ENCODE measurements at places on chromosomes 12 and 14.

DNA sequence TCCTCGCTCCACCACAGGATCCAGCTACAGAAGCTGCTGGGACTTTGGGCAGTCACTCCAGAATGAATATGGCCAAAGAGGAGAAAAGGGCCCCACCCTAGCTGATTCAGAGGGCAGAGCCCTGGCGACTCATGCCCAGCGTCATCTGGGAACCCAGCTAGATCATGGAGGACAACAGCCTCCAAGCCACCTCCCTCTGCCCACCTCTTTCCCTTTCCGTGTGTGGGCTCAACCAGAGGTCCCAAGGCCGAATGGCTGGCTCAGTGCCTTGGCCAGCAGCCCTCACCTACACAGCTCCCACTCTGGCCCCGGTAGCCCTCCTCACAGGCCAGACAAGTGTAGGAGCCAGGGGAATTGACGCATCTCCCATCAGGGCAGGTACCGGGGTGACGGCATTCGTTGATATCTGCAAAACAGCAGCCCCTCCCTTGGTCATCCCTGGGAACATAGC is 17.4 kb downstream of the ISCA2 start:
- DNase-seq: no peak

- DNase-seq: no peak
Measured at GRCh38 chr12:124786061-124786964, 77.4 kb downstream of the SCARB1 start.

- DNase-seq: peak; percentile 86
Measured at GRCh38 chr14:76767681-76768656, 6.7 kb downstream of the VASH1 start.

- peak; percentile 64 for DNase-seq
Measured at GRCh38 chr12:68483592-68484383, 126.9 kb upstream of the RAP1B start.

DNA sequence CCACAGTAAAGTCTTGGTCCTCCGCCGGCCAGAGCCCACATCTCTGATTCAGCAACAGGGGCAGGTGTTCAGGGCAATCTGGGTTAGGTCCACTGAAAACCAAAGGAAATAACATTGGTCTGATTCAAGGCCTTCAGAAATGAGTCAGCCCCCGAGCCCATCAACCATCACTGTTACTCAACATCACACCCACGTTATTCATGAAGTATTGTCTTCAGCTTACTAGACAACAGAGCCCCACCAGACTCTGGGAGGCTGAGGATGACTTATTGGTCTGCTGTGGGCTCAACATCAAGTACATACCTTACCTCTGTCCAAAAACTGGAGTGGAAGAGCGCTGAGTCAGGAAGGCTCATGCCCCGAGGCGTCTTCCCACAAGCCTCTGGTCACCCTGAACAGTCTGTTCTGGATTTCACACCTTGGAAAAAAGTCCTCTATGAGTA is 97.5 kb downstream of the ZFP36L1 start:
- peak; percentile 79 for DNase-seq

GRCh38 chr12:99053616-99054362 is 408.7 kb downstream of the APAF1 start:
- no peak for DNase-seq

DNA sequence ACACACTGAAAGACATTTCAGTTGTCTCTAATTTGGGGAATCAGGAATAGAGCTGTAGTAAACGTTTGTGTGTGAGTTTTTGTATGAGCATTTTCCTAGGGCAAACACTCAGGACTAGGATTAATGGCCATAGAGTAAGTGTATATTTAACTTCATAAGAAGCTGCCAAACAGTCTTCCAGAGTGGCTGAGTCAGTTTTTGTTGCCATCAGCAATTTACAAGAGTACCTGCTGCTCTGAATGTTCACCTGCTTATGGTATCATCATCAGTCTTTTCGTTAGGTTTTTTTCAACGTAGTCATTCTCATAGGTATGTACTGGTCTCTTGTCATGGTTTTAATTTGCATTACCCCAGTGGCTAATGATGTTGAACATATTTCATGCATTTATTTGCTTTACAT is 30.6 kb upstream of the TRHDE start:
- no peak for DNase-seq

- peak; percentile 59 for DNase-seq
Measured at GRCh38 chr12:66188584-66189485, at the start of gene IRAK3. TSS of gene IRAK3 (plus strand) at chr12:66189214. CDS start at chr12:66189300, 86 bp downstream.

- DNase-seq: no peak
Measured at GRCh38 chr14:85276979-85277228, 253.0 kb upstream of the FLRT2 start.

- peak; percentile 46 for DNase-seq
Measured at GRCh38 chr12:51269174-51270066, 795 bp downstream of the SMAGP start.

GRCh38 chr12:119544765-119545625 is 48.6 kb upstream of the TMEM233 start:
- peak; percentile 65 for DNase-seq

GRCh38 chr14:97250931-97251330 is 453.7 kb downstream of the VRK1 start:
- no peak for DNase-seq

GRCh38 chr14:78227248-78228077 is 57.3 kb downstream of the NRXN3 start:
- DNase-seq: no peak

DNA sequence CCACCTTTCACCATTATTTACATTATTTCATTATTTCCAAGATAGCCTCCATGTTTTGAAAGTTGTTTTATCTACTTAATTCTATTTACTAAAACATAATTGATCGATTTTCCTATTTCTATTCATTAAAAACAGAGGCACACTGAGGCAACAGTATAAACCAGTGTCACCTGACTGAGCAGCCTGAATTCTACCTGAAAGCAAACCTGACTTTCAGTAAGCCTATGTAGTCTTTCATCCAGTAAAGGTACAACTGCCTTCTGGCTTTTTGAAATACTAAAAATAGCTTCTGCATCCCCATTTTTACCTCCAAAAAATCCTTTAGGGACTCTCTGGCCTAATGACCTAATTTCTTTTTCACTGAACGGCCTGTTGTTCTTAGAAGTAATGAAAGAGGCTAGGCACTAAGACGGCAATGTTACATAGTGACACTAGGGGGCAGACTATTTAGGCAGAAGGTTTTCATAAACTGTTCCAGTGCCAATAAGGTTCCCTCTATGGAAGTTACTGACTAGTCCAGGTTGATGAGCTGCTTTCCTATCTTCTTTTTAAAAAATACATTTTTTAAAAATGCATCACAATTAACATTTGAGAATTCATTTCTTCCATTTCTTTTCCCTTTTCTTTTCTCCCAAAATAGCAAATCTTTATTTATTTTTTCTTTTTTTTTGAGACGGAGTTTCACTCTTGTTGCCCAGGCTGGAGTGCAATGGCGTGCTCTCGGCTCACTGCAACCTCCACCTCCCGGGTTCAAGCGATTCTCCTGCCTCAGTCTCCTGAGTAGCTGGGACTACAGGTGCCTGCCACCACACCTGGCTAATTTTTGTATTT is 17.5 kb downstream of the ANAPC5 start:
- DNase-seq: peak; percentile 67

DNA sequence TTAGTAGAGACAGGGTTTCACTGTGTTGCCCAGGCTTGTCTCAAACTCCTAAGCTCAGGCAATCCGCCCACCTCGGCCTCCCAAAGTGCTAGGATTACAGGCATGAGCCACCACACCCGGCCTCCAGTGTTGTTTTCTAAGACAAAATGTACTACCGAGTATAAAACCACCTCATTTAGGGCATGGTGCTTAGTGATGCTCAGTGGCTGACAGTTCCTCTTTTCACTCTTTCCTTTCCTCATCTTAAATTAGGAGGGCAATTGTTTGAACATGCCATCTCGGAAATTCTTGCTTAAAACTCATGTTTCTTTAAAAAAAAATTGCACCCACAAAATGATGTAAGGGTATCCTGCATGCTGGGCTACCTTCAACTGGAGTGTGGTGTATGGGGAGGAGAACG is 89.0 kb downstream of the RFX4 start:
- no peak for DNase-seq

- no peak for DNase-seq
Measured at GRCh38 chr14:59836116-59836515, 34.5 kb downstream of the RTN1 start.

GRCh38 chr14:68365228-68365627 is 427.6 kb downstream of the ZFP36L1 start:
- no peak for DNase-seq

DNA sequence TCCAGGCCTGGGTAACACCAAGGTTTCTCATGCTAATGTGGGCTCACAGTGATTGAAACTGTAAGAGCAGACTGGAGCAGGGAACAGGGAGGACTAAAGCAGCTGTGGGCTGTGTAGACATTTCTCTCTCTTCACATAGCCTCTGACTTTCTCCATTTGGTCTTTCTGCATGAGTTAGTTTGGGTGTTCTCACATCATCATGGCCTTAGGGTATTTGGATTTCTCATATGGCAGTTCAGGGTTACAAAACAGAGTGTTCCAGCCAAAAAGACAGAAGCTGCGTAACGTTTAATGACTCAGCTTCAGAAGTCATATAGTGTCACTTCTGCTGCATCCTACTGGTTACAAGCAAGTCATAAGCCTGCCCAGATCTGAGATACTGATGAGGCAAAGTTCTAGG is 52.0 kb upstream of the OSBPL8 start:
- DNase-seq: no peak

GRCh38 chr12:114011711-114012110 is 45.6 kb upstream of the RBM19 start:
- DNase-seq: no peak

DNA sequence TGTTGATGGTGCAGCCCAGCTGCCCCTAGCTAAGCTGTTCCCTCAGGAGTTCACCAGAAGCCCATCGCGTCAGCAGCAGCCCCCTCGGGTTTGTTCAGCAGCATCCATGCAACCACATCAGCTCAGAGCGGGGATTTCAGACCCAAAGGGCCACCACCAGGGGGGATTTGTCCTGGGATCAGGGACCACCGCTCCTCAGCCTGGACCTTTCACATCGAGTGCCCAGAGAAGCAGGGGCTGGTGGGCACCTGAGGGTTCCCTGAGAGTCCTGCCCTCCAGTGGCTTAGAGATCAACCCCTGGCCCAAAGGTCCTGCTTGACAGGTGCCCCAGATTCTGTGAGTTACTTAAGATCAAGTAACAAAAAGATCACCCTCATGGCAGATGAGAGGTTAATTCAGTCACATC is 65.9 kb upstream of the C14orf180 start:
- DNase-seq: no peak

- DNase-seq: no peak
Measured at GRCh38 chr14:93929048-93929535, 1.9 kb downstream of the FAM181A start.

GRCh38 chr14:69667938-69668335 is 56.5 kb downstream of the SUSD6 start:
- DNase-seq: no peak

DNA sequence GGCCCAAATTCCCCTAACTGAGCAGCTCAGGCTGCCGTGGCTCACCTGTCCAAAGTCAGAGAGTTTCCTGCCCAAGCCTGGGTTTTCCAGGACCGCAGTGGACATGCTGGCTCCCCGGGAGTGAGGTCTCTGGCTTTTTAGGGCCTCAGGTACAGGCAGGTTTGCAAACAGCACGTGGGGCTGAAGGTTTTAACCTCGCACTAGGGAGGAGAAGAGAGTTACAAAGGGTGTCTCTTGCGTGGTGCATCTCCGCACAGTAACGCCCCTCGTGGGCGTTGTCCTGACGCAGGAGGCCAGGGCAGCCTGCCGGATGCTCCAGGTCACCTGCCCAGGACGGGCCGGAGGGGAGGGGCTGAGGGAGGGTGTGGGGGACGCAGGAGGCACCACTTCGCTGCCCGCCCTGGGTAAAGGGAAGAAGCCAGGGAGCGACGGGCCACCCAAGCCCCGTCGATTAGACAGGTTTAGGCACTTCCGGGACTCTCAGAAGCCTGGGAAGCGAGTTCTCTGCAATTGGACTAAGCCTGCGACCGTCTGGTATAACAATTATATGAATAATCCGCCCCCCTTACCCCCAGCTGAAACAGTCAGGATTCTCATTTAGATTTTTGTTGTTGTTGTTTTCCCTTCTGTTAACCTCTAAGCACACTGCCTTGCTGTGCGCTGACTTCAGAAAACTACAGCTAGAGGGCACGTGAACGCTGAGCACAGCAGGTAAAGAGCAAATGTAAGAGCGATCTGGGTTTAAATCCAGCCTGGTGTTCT is at the start of gene PAH:
PAH (minus strand) TSS at position 219 of the 762 bp plus-strand sequence; CDS start at position 105, 114 bp downstream.
- peak; percentile 1 for DNase-seq

DNA sequence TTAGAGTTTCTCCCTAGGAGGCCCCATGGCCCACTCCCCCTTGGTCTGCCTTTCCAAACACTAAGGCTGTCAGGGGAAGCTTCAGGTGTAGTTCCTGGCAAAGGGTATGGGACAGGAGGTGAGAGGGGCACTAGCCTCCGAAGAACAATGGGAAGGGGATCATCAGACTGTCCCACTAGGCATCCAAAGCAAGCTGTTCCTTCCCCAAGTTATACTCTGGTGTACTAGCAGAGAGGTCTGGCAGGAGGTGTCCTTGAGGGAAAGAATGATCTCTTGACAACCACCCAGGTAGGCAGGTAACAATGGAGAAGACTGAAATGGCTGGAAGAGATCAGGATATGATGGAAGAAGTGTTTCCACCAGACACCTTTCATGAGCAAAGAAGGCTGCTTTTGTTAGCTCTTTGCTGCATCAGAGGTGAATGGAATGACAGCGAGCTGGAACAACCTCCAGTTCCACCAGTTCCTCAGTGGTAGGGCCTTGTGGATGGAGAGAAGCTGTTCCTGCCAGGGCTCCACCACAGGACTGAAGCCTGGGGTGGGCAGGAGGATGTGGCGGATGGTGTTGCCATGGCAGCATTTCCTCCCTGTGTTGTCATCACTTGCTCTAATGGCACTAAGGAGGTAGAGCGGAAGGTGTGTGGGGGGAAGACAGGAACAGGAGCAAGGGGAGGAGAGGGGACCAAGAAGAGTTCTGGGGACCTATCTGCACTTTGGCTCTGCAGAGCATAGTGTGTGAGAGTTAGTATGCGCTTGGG is 2.3 kb upstream of the AGAP2 start:
- DNase-seq: peak; percentile 88

DNA sequence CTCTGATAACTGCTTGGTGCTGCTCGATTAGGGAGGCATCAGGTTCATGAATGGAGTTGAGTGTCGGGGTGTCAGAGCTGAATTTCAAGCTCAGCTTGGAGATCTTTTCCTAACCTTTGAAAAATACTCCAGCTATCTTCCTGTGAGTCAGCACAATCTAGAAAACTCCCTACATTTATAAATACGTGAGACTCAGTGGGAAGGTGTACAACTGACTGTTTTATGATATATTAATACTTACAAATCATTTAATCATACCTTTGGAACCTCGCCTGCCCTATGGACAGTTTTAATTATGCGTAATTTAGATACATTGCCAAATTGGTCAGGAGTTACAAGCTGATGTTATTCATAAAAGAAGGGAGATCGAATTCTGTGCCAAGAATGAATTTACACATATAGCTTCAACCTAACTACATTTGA is 961 bp downstream of the CMAS start:
- no peak for DNase-seq

DNA sequence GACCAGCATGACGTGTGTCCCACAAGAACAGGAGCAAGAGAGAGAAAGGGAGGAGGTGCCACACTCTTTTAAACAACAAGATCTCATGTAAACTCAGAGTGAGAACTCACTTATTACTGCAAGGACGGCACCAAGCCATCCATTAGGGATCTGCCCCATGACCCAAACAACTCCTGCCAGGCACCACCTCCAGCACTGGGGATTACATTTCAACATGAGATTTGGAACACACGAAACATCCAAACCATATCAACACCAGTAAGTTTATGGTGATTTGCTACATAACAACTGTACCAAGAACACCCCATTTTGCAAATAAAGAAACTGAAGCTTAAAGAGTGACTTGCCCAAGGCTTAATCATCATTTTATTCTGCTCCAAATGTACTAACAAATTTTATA is 23.7 kb upstream of the OR6J1 start:
- DNase-seq: no peak

- no peak for DNase-seq
Measured at GRCh38 chr12:52228931-52229330, 4.1 kb upstream of the KRT7 start.
